ENCODE measurements at places on chromosomes 12 and 14.

DNA sequence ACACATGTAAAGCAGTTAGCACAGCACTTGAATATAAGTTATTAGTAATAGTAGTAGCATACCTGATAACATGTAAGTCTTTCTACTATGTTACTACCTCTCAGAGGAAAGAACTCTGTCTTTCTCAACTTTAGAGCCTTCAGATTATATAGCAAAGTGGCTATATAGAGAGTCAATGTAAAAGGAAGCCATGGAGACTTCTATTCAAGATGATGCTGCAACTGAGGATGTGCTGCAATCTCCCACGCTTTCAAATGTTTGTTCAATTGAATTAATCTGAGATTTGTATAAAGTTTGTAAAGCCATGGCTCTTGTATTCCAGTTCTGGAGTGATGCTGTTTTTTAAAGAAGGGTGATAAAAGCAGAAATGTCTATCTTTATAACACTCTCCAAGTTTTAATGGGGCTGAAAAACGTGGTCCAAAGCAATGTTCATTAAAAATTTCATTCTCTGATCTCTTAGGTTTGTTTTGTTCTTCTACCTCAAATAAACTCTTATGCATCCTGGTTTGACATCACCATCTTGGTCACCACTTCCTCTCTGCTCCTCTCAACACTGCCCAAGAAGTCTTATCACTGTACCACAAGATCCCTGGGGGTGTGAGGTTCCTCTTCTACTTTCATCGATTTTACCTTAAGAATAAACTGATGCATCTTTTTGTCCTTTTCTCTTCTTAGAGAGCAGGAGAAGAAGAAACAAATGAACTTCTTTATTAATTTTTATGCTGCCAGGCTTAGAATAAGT, 40.6 kb downstream of the C12orf42 start:
- no peak for DNase-seq

GRCh38 chr12:95004610-95005009, 1.1 kb upstream of the NDUFA12 start:
- no peak for DNase-seq

- DNase-seq: no peak
These were observed 23.9 kb upstream of the CCDC63 start for GRCh38 chr12:110822821-110823415.

GRCh38 chr14:24701062-24701461, 67.1 kb upstream of the GZMB start:
- no peak for DNase-seq

- peak; percentile 41 for DNase-seq
These were observed 108.6 kb downstream of the FOXN3 start for GRCh38 chr14:89308232-89308959.

DNA sequence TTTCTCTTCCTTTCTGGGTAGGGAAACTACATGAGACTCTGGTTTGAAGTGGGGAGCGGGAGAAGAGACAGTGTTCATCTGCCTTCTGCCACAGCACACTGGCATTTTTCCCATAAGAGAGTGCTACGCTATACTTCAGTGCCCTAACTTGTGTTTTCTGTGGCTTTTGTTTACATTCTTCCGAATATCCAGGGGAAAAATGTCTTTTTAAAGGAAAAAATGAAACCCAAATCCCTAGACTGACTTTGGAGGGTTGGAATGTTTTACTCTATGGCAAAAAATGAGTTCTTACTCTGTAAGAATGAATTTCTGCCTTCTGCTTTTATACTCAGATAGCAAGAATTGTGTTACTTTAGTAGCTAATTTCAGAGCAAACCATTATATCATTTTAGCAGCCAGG, 88.1 kb upstream of the TMEM263 start:
- no peak for DNase-seq

GRCh38 chr12:78441737-78442453, 422.7 kb upstream of the SYT1 start:
- no peak for DNase-seq

- no peak for DNase-seq
These were observed 8.6 kb downstream of the ASB2 start for GRCh38 chr14:93967637-93968250.

Measured in upper lobe of left lung (tissue), 6 donors.